ENCODE measurements at places on chromosomes 3 and 15.

- DNase-seq: no peak
Observed at GRCh38 chr15:73621286-73621826, 11.8 kb downstream of the NPTN start.

GRCh38 chr15:98076021-98076816 is 115.7 kb downstream of the ARRDC4 start:
- no peak for DNase-seq

GRCh38 chr15:61780278-61780980 is 279.8 kb downstream of the VPS13C start:
- no peak for DNase-seq

- no peak for DNase-seq
Observed at GRCh38 chr3:71317140-71317539, 266.4 kb downstream of the FOXP1 start.

DNA sequence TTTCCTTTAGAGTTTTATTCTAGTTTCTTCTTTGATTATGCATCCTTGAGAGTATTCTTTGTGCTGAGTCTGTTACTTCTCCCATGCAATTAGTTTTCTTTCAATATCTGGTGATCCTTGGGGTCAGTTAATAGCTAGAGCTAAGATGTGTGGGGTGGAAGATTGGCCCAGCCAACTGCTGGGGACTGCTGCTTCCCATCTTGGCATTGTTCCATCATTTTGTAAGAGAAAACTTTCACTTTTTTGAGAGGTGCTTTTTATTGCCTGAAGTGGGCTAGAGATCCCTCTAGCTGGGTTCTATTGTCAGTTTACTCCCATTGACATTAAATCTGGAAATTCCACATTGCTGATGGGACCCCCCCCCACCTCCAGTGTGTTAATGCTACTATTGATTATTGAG is 15.4 kb downstream of the BCL2L10 start:
- no peak for DNase-seq

Measured in COR-L47 (cell line).